ENCODE measurements at places on chromosomes 16 and 17. TPM values are rescaled to one million over a fixed set of nuclear protein-coding genes. Genes with fewer than 3 reads are reported as not detected.

GRCh38 chr16:75105306-75106061 is 11.1 kb downstream of the LDHD start:
- DNase-seq, result no peak

GRCh38 chr17:58367461-58367860 is 15.5 kb upstream of the SUPT4H1 start:
- no peak for DNase-seq

GRCh38 chr17:30232824-30233427 is 2.6 kb downstream of the SLC6A4 start:
- no peak for DNase-seq

- no peak for DNase-seq
Observed at GRCh38 chr16:88686062-88686438, 257 bp downstream of the SNAI3 start.

DNA sequence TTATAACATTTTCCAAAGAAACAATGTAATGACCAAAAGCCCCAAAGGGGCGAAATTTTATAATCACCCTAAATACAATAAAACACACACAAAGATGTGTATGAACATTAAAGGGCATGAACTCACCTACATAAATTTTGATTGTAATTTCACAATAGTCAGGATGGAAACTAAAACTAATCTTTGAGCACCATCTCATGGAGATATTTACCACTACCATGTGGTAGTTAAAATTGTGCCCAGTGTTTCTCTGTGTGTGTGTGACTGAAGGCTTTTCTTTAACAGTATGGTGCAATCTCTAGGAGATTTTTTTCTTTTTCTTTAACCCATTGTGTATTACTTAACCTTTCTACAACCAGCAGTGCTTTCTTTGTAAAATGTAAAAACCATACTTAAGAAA is 19.7 kb upstream of the MEIOC start:
- DNase-seq, result peak; percentile 67

DNA sequence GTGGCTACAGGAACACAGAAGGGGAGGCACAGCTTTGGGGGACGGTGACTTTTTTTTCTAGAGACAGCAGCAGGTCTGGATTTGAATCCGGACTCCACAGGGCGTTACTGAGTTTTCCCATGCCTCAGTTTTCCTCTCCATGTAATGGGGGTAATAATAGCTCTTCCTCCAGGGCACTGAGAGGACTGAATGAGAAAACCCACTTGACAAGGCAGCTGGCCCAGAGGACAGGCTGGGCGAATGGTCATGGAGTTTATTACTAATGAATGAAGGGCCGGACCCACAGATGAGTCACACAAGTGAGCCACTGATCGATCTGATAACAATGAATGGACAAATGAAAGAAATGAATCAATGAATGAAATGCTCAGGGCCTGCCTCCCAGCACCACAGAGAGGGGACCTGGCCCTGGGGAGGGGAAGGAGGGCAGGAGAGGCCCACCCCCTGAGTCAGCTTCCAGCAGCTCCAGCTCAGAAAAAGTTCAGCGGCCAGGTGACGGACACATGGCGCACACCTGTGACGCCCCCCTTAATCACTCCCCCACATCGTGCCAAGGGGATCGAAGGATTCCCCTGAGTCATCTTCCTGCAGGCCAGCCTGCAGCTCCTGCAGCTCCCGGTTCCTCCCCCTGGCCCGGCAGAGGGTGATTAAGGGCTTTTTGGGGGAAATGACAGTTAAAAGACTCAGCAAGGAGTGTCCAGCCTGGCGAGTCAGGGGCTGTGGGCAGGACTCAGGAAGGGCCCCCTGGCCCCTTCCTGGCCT is 54.3 kb downstream of the SOCS1 start:
- peak; percentile 36 for DNase-seq

- no peak for DNase-seq
Observed at GRCh38 chr17:82036634-82037091, 834 bp downstream of the DCXR start.

GRCh38 chr17:72726936-72727335 is 365.6 kb downstream of the SLC39A11 start:
- no peak for DNase-seq

DNA sequence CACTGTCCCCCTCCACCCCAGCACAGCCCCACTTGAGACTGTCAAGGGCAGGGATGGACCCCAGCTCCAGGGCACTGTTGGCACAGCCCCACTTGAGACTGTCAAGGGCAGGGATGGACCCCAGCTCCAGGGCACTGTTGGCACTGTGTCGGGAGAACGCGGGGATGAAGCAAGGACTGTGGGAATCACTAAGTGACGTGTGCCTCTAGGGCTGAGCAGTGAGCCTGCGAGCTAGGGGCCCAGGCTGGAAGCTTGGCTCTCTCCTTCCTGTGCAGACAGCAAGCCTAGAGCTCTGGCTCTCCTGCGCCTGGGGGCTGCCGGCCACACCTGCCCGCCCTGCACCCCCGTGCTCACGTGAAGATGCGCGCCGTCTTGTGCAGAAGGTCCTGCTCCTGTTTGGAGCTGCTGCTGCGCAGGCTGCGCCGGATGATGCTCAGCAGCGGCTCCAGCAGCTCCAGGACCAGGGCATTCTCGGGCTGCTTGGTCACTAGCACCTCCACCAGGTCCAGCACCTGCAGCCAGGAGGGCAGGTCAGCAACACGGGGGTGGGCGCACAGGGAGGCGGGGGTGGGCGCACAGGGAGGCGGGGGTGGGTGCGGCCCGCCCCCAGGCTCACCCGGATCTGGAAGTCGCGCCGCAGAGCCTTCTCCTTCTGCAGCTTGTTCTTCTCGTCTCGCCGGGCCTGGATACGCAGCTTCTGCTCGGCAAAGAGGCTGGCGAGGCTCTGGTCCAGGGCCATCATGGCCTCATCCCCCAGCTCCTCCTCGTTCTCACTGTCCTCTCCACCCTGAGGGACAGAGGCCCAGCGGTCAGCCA is 10.8 kb downstream of the MYBBP1A start:
- DNase-seq, result no peak

DNA sequence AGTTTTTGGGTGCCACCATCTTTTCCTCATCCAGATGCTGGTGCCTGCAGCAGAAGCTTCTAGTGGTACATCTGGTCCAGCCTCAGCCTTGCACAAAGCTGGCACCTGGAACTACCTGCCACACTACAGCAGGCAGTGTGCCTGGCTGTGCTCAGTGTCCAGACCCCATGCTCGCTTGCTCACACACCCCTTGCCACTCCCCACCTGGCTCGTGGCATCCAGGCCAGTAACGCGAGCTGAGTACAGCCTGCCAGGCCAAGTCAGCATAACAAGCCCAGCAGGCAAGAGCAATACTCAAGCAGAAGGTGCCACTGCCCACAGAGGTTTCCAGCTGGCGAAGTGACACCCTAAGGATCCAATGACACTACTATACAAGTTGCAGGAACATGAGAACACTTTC is 29.7 kb upstream of the KIF2B start:
- no peak for DNase-seq

DNA sequence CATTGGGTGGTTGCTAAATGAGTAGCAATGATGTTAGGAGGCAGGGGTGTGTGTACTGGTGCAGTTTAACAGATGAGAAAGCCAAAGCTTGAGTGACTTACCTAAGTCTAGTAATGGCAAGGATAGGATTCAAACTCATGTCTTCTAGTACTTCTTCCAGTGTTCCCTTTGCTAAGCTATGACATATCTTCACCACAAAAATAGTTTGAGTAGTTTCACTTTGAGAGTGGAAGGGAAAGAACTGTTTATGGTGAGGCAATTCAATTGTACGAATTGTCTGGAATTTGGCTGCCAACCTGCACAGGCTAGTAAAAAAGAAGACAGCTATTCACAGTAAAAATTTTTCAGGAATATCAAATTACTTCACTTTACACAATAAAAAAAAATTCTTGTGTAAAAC is 138.0 kb downstream of the NLK start:
- no peak for DNase-seq

DNA sequence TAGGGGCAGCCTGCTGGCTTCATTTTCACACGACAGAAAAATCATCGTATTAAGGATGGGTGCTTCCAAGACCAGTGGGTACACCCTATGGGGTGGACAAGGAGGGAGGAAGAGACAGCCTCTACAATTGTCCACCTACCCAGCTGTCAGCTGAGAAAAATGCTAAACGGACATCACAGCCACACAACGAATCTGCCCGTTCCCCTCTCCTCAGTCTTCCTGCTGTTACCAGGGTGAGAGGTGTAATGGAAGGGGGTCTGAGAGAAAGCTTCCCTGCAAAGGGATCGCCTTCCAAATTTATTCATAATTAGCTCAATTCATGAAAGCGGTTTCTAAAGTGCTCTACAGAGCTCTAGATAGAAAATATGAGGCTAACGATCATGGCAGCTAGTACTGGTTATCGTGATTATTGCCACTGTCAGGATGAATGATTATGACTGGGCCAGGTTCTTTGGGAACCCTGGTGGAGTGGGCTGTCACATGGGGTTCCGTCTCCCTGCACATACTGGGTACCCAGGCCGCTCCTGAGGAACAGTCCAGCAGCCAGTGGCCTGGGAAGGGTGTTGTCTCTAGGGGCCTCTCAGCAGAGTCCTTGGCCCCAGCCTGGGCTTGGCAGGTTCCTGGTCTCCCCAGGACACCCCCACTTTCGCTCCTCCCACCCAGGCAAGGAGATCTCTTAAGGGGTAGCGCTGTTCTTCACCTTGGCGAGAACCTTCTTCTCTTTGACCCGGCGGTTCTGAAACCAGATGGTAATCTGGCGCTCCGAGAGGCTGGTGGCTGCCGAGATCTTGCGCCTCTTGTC is 2.2 kb downstream of the HOXB13 start:
- DNase-seq, result no peak

DNA sequence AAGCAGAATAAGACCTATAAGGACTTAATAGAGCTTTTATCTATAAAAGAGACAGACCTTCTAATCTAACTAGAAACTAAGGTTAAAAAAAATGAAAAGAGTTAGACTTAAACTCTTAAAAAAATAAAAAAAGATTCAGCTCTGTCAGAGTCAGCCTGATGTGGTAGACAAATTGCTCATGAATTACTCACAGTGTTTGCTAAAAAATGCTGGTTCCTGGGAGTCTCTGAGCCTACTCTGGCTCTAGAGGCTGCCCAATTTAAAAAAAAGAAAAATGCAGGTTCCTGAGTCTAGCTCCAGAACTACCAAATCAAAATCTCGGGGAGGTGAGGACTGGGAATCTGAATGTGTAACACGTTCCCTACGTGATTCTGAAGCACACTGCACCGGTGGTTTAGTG is 18.1 kb downstream of the SOST start:
- DNase-seq, result no peak

GRCh38 chr17:77426676-77427386 is 286.1 kb downstream of the SEC14L1 start:
- no peak for DNase-seq

DNA sequence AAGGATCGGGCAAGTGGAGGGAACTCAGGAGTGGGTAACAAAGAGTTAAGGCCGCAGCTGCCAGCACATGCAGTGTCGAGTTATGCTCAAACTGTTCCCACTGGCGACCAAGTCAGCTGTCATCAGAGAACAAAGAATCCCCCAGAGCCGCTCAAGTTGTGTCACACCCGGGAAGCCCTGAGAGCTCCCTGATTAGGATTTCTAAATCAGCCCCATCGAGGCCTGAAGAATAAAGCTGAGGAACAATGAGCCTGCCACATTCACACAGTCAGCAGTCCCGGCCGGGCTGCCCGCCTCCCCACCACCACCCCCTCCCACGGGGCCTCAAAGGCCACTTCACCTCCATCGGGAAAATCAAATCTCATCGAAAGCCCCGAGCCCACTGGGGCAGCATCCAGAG is 84.5 kb downstream of the SOX9 start:
- DNase-seq, result no peak

GRCh38 chr16:88798772-88799455 is 4.7 kb upstream of the CDT1 start:
- DNase-seq, result peak; percentile 45

- DNase-seq, result no peak
Observed at GRCh38 chr17:82006468-82007227, 16.0 kb downstream of the CENPX start.

DNA sequence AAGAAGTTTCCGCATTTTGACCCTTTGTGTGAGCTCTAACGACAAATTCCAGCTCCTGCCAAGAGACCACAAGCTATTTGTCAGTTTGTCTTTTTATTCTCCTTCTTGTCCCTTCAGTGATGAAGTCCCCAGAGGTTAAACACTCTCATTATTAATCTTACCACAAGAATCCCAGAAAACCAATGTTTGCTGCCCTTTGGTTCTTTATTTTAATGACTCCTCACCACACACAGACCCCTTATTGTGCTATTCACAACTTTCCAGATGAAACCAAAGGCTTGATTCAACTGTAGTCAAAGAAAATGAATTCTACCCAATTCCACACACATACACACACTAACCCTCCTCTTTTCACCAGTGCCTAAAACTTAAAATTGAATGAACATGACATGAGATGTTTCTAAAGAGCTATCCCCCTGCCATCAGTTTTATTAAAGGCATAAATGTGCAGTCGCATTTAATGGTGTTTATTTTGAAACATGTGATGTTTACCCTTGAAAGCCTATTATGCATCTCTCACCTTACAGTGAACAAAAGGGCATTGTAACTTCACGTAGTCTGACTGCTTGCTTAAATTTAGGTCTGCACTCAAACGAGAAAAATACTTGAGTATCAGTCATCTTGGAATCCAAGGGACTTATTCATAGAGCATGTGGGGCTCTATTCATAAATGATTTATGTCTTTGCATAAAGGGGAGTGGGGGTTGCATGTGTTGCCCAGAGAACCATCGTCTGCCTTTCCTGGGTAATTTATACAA is 44.1 kb downstream of the PCTP start:
- no peak for DNase-seq

DNA sequence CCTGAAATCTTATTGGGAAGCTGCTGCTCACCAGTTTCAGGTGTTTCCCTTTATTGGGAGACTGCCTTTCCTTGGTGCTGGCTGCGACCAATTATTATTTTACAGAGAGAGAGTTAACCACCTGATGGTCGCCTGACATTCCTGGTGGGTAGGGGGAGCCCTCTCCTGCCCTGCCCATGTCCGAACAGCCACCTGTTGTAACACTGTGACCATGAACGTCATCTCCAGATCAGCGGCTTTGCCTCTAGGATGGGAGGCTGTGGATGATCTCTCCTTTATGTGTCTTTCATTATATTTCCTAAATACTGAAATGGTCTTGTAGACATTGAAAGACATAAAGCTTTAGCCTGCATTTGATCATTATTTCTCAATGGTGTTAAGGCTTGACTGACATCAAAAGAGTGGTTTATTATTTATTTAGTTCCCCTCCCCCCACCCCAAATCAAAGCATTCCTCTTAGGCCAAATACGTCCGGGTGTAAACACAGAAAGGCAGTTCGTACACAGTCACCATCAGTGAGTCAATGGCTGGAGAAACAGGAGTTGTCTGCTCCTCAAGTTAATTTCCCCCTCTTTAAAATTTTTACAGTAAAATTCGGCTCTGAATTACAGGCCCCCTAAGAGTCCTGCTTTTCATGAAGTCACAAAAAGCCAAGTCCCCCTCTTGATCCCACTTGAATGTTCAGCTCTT is 57.8 kb upstream of the CACNG5 start:
- no peak for DNase-seq

TEX19 gene
- 0.55 TPM for polyA plus RNA-seq

CES3 gene
- 2.1 TPM for polyA plus RNA-seq

LGALS9C gene
- polyA plus RNA-seq, result not detected

ARL5C gene
- polyA plus RNA-seq, result not detected

ZNF423 gene
- polyA plus RNA-seq, result 0.04 TPM

CACNA1H gene
- 14.1 TPM for polyA plus RNA-seq

C17orf50 gene
- polyA plus RNA-seq, result 0.12 TPM

CHST6 gene
- polyA plus RNA-seq, result 0.38 TPM

ATP2A3 gene
- 3.1 TPM for polyA plus RNA-seq

KCNH6 gene
- polyA plus RNA-seq, result not detected

SRL gene
- polyA plus RNA-seq, result 0.03 TPM

BICDL2 gene
- polyA plus RNA-seq, result not detected

PAFAH1B1 gene
- polyA plus RNA-seq, result 132 TPM

ANKS4B gene
- polyA plus RNA-seq, result 0.18 TPM
